ENCODE measurements at places on chromosomes 6 and 20.

- no peak for DNase-seq
These were observed 24.4 kb downstream of the TBC1D32 start for GRCh38 chr6:121309768-121310469.

GRCh38 chr6:119307056-119307455 lies 42.5 kb downstream of the MAN1A1 start:
- DNase-seq, result no peak

GRCh38 chr6:75947935-75948334 lies 124.5 kb downstream of the IMPG1 start:
- no peak for DNase-seq

- DNase-seq, result no peak
These were observed 332.9 kb downstream of the KIF16B start for GRCh38 chr20:16240355-16240754.

DNA sequence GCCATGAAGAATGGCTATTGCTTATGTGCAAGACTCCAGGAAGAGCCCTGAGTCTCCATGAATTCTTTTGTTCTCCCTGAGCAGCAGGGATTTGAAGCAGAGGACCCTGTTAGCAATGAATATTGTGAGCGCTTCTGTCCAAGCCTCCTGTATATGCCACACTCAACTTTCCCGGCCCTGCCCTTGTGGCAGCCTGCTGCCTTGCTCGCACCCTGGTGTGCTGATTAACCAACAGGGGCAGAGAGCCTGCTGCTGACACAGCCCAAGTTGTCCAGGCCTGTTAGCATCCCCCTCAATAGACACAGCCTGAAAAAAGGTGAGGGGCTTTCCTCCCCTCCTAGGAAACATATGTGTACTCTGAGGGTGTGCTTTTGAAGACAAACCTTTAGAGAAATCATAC lies 131.4 kb downstream of the BMP2 start:
- DNase-seq, result no peak

DNA sequence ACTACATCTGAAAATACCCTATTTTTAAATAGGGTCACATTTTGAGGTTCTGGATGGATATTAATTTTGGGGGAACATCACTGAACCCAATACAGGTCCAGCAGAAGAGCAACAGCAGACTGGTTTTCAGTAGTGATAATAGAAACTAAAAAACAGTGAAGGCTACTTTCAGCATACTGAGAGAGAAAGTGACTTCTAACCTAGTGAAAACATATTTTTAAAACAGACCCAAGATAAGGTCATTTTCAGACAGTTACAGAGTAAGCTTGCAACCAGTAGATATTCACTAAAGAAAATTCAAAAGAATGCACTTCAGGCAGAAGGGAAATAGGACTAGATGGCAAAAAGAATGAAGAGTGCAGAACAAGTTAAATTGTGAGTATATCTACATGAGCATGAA lies 42.0 kb upstream of the TMEM244 start:
- no peak for DNase-seq

GRCh38 chr6:50380406-50381098 lies 330.8 kb upstream of the DEFB112 start:
- no peak for DNase-seq

DNA sequence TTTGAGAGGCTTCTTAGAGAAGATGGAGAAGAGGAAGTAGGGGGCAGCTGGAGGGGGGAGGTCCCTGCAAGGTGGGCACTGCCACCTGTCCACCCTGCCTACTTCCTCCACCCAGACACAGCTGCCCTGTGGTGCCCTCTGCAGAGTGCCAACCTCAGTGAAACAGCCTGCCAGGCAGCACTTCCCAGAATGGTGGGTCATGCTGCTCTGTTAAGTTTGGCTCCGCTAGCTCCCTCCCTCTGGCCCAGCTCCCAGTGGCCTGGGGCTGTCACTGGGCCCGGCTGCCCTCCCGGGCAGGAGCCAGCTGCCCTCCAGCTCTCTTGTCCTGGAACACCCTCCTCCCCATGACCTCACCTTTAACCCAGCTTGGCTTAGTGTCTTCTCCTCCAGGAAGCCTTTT lies 5.1 kb upstream of the EPB41L1 start:
- no peak for DNase-seq

DNA sequence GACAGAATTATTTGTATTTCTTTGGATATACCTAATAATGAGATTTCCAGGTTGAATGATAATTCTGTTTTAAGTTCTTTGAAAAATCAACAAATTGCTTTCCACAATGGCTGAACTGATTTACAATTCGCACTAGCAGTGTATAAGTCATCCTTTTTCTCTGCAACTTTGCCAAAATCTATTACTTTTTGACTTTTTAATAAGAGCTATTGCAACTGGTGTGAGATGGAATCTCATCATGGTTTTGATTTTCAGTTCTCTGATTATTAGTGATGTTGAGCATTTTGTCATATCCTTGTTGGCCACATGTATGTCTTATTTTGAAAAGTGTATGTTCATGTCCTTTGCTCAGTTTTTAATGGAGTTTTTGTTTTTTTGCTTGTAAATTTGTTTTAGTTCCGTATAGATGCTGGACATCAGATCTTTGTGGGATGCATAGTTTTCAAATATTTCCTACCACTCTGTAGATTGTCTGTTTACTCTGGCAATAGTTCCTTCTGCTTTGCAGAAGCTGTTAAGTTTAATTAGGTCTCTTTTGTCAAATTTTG lies 409.8 kb upstream of the CITED2 start:
- DNase-seq, result no peak

- no peak for DNase-seq
These were observed 281.2 kb upstream of the DEFB112 start for GRCh38 chr6:50330963-50331362.

DNA sequence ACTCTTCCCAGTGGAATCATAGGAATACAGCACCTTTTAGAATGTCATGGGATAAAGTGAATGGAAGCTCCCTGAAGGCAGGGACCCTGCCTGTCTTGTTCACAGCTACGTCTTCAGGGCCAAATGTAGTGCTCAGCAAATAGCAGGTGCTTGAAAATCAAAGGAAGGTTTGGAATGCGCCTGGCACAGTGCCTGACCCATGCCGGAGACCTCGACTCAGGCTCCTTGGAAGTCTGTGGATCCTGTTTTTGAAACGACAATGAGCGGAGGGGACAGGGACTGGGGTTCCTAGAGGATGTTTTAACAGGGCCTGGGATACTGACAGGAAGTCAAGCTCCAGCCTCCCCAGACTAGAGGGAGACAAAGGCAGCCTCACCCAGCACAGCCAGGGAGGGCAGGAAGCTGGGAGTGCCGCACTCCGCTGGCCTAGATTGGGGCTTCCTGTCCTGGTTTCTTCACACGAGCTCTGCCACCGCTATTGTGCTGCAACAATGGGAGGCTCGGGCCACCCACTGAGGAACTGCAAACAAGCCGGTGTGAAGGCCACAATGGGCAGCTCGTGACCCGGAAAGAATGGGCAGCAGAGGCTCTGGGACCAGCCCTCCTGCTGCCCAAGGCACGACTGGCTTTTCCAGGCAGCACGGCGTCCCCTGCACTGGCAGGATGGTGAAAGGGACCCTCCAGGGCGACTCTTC lies 76.7 kb downstream of the PREX1 start:
- DNase-seq, result no peak

GRCh38 chr6:36493859-36494258 lies 51.1 kb downstream of the KCTD20 start:
- no peak for DNase-seq

- DNase-seq, result no peak
These were observed 63.1 kb upstream of the PHACTR1 start for GRCh38 chr6:12653486-12653885.
